ENCODE measurements at places on chromosomes 2 and 18.

DNA sequence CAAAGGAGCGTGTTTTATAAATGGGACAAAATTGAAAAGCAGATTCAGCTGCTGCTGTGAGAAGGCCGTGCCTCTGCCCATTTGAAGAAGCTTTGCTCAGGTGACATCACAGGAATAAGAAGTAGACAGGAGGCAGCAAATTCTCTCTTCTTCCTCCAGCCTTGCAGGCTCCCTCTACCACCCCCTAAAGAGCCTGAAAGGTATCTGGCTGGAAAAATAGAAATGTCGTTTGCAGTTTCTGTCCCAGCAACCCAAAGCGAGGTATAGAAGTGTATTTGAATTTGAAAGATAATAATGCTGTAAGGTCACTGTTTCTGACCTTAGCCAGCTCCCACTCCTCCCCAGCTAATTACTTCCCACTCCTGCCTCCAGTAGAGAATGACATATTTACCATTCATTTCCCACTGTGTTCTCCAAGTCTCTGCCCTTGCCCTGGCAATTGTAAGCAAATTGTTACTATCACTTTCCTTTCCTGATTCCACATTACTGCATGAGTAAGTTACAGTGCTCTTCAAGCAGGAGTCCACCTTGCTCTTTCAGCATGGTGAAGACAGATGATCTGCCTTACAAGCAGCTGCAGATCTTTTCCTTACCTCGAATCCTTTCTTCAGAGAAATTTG, 56.8 kb upstream of the RASGRP3 start:
- no peak for DNase-seq

- DNase-seq, result no peak
These were observed 45.5 kb upstream of the ZSWIM2 start for GRCh38 chr2:186894478-186894877.

DNA sequence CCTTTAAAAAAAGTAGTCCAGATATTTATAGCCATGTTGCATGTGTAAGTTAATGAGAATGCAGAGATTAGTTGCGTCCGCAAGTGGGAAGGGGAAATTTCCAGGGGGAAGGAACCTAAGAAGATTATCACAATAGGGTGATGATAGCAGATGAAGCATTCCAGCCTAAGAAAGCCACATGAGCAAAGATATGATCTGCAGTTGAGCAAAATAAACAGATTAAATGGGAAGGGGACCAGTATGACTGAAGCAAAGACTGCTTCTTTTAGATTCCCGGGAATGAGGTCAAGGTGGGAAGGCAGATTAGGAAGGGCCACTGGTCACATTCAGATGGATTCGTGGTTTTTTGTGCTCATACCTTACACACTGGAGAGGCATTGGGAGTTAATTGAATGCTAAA, 154.6 kb upstream of the CDH2 start:
- no peak for DNase-seq

GRCh38 chr2:66832646-66833435, 397.9 kb downstream of the MEIS1 start:
- DNase-seq, result no peak

DNA sequence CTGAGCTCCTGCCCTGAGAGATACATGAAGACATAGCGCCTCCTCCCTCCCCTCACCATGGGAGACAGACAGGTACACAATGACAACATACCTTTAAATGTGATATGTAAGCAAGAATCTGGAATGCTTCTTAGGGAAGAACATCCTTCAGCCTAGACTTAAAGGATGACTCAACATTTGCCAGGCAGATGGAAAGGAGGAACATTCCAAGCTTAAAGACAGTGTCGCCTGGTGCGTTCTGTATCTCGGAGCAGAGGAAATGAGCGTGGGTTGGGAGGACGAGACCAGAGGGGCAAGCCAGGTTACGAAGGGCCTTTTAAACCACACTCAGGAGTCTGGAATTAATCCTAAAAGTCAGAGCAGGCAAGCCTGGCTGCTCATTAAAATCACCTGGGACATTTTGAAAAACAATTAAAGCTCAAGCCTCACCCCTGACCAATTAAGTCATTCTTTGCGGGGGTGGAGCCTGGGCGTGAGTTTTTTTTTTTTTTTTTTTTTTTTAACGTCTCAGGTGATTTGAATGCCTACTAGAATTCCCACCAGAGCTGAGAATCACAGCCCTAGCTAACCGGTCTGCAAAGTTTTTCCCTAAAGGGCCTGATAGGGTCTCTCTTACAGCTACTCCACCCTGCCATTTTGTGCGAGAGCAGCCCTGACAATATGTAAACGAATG, 131.2 kb upstream of the SEC11C start:
- DNase-seq, result peak; percentile 51

DNA sequence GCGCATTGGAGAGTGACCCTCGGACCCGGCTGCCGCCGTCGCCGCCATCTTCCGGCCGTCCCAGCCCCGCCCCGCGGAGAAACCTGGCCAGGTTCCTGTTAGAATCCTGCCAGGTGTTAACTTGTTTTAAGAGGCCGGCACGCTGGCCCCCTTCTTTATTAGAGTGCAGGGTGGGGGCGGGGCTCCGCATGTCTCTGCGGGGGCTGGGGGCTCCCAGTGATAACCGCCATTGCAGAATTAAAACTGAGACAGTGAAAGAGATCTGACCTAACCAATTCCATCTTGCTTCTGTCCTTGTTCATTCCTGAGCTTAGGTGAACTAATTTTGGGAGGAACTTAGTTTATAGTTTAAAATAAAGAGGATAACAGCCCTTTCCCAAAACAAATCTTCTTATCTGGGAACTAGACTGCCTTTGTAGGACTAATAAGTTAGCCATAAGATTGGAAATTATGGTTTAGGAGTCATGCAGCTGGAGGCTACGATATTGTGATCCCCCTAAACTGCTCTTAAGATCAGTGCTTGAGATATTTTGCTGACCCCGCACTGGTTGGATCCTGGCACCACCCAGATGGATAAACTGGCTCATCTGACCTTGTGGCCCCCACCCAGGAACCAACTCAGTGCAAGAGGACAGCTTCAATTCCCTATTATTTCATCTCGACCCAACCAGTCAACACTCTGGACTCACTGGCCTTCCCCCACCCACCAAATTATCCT, 543 bp upstream of the STARD7 start:
- no peak for DNase-seq

DNA sequence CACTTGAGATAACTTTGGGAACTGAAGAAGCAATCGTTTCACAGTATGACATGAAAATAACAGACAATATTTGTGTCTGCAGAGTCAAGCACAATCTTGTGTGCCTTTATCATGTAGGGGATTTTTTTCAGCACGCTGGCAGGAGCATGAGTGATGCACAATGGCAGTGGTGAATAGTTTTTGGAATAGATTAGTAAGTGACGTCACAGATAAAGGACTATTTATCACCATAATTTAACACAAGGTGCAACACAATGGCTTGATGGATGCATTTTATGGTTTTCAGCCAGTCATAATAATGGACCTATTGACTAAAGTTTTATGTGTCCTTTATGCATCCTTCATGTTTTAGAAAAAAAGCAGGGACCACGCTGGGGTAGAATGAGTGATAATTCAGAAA, 559.8 kb upstream of the FANCL start:
- DNase-seq, result no peak

- DNase-seq, result no peak
These were observed 14.0 kb upstream of the ST6GAL2 start for GRCh38 chr2:106899786-106900530.

DNA sequence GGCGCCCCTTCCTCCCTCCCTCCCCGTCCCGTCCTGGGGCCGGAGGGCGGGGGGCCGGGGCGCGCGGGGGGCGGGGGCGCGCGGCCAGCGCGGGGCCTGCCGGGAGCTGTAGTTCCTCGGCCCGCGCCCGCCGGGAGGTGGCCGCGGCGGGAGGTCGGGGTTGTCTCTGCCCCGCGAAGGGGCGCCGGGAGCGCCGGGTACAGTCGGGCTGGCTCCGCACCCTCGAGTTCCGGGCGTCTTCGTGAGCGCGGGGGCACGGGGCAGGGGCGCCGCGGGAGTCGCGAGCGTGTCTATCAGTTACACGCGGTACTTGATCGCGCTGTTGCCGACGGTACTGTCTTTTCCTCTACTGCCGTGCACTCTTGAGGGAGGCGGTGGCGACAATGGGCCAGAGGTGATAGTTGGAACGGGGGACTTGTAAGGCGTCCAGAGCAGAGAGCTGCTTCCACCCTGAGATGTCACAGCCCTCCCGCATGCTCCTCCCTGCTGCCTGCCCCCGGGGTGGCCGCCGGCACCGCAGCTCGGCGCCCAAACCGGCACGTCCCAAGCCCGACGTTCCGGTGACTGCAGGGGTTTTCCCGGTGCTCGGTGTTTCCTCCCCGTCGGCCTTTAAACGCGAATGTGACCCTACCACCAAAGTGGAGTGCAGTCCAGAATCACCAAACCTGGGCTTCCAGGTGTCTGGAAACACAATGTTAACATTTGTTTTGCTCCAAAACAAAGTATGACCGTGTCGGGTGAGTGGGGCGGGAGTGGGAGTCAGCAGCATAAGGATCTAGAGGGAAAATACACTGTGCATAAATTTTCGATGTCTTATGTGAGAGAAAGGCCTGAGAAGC, at the start of gene PRKD3:
Gene PRKD3 (minus strand): TSS at position 48 of the 839 bp plus-strand sequence. CDS start 8,309 bp downstream, outside the sequence.
- DNase-seq, result peak; percentile 55

DNA sequence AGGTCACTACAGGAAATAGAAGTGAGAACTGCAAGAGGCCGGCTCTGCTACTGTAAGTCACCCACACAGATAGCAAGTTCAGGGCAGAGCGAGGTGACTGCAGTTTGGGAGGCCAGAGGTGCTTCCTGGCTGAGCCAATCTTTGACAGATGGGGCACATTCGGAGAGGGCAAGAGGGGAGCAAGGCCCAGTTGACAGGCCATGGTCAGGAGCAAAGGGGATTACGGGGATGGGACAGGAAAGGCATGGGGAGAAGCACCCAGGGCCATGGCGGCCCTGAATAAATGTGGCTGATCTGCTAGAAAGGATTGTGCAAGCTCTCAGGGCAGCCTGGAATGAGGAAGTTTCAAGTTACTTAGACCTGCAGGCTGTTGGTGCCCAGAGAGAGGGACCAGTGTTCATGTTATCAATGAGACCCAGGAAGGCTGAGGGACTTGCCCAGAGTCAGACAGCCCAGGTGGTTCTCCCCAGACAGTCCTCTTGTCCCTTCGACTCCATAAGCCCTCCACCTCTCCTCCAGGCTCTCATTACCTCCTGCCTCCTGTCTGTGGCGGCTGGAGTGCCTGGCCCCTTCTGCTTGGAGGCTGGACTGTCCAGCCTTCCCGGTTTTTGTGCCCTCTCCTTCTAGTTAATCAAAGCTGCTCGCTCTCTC, 123.3 kb downstream of the CTIF start:
- DNase-seq, result peak; percentile 62

GRCh38 chr2:208725280-208725679, 318.7 kb downstream of the PTH2R start:
- DNase-seq, result no peak

GRCh38 chr2:19837235-19837766, 64.5 kb downstream of the TTC32 start:
- no peak for DNase-seq

- no peak for DNase-seq
These were observed 115.7 kb upstream of the MSTN start for GRCh38 chr2:190178066-190178722.

DNA sequence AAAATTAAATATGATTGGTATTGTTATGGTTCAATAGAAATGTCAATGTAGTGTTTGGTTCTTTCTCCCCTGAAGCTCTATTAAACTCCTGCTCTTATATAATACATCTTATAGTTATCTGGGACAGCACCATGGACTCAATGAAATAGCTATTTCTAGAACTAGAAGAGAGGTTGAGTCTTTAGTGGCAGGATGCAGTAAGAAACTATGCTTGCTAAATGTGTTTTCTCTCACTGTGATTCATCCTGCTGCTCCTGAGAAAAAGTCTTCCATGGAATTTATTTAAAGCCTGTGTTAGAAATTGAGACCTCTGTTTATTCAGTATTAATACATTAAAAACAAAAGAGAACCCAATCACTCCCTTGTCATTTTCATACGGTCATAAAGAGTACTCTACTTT, 61.5 kb downstream of the G6PC2 start:
- DNase-seq, result peak; percentile 20

DNA sequence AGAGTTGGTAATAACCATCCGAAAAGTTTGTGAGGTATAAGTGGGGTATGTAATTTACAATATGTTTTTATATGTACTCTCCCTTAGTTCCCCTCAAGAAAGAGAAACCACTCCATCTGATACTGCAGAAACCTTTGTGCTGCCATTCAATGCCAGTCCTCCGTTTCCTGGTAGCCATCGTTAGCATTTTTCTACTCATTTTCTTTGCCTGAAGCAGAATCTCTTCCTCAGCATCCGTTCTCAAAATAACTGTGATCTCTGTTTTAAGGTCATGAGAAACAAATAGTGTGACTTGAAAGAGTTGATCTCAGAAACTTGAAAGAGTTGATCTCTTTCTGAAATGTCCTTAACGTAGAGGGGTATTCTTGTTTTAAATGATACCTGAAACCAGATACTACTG, 996 bp downstream of the PTCD3 start:
- DNase-seq, result no peak

DNA sequence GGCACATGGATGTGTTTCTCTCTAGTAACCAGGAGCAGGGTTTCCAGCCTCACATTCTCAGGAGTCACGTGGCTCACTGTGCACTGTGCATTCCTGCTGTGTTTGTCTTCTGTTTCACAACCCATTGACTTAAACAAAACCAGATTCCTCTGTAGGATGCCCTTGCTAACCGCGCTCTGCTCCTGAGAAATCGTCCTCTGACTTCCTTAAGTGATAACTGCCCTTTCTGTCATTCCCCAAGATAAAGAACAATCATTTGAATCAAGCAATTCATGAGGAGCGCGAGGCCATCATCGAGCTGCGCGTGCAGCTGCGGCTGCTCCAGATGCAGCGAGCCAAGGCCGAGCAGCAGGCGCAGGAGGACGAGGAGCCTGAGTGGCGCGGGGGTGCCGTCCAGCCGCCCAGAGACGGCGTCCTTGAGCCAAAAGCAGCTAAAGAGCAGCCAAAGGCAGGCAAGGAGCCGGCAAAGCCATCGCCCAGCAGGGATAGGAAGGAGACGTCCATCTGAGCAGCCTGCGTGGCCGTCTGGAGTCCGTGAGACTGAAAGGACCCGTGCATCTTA, 60.2 kb downstream of the RALBP1 start:
- DNase-seq, result peak; percentile 92

GRCh38 chr2:226121046-226121738, 678.4 kb downstream of the IRS1 start:
- peak; percentile 68 for DNase-seq

GRCh38 chr2:150978053-150978452, 283.6 kb downstream of the RBM43 start:
- DNase-seq, result peak; percentile 12

DNA sequence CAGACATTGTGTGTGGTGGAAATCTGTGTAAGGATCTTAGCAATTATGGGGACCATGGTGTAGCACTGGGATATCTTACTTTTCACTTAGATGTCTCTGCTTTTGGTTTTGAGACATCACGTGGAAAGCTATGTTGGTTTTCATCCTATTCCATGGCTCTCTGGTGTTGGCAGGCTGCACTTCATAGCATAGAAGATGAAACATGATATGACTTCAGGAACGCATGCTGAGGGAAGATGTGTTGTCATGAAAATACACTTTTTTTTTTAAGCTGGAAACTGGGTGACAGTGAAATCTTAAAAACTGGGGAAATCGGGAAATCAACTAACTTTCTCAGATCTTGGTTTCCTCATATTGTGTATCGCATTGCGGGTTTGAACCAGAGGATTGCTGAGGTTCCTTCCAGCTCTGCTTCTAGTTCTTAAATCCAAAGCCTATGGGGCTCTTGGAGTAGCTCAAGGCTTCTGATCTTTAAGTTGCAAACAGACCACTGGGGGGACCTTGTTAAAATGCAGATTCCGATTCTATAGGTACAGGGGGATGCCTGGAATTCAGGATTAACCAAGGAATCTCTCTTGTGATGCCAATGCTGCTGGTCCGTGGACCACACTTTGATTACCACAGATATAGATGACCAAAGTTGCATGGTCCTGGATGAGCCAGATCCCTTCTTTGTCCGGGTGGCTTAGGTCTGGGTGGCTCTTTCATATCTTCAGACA, 160.7 kb downstream of the SH3RF3 start:
- no peak for DNase-seq

Measured in astrocyte of the spinal cord (primary cell).